DMS79 treated with DMSO at 0.1 percent for 48 hours (cell line): ENCODE measurements at places on chromosomes 5 and 9.

GRCh38 chr5:177458912-177459350 lies 12.3 kb downstream of the PRR7 start:
- no peak for DNase-seq

DNA sequence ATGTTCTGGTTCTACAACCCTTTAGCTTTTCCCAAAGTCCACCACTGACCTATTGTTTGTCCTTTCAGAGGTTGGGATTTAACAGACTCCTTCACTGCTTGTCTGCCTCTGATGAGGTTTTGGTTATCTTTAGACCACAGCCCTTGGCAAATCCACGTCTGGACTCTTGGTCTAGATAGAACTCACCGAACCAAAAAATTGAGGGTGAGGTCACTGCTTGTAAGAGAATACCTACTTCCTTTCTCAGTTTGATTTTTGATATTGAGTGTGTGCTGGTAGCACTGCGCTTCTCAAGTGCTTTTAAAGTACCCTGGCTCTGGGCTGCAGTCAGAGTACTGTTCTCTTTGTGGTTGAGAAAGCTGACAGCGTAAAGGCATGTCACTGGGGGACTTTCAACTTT lies 61.7 kb downstream of the JMY start:
- peak; percentile 69 for DNase-seq

DNA sequence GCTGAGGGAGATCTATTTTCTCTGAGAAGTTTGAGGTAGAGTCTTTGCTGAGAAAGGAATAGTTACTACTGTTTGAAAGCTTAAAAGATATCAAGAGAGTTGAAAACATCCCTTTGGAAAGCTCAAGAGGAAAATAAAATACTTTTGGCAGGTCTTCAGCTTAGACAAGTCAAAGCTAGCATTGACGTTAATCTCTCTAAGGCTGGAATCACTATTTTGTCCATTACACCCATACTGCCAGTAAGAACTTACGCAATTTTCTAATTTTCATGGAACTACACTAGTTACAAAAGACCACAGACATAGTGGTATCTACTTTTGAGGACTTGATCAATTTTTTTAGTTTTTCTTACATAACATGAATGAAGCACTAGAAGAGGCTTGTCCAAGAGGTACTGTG lies 494.9 kb downstream of the PSAT1 start:
- no peak for DNase-seq

GRCh38 chr5:149735066-149735465 lies 5.0 kb downstream of the PPARGC1B start:
- no peak for DNase-seq

GRCh38 chr5:149641000-149641576 lies 59.8 kb downstream of the ARHGEF37 start:
- DNase-seq: no peak

- peak; percentile 27 for DNase-seq
These were observed 112.2 kb downstream of the RPS23 start for GRCh38 chr5:82165740-82166530.

DNA sequence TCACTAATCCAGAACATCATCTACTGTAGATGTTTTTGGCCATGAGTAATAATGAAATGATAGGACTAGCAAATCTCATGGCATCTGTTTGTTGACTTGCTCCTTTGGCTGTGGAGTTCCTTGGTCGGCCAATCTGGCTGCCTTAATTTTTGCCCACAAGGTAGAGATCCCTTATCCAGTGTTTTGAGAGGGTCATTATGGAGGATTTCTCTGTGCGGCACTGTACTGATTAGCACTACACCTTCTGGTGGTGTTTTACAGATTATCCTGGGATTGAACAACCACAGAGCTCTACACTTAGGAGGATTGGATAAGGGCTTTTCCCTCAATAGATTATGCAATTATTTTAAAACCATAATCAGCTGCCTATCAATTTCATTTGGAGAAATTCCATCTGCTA lies 3.2 kb upstream of the ENHO start:
- no peak for DNase-seq

- no peak for DNase-seq
These were observed 3.4 kb downstream of the KLHL9 start for GRCh38 chr9:21331676-21332402.

DNA sequence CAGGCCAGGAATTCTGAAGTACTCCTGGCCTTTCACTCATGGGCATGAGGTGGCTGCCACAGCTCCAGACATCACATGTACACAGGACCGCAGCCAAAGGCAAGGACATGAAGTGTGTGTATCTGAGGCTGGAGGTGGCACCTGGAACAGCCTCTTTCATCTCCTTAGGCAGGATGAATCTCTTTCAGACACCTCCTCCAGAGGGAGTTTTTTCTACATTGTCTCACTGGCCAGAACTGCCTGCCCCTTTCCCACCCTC lies 142.8 kb downstream of the BARX1 start:
- no peak for DNase-seq

DNA sequence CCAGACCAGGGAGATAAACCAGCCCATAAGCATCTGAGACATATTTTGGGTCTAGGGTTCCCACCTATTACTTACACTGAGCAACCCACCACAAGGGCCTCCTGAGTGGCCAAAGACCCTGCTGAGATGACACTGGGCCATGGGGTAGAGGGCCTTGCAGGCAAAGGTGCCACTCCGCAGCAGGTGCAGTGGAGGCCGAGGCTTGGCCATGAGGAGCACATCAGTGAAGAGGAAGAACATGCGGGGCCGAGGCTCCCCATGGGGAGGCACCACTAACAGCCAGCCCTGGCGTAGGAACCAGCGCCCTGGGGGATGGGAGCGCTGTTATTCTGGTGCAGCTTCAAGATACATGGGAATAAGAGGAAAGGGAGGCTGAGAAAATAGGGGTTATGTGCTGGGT lies 2.6 kb downstream of the ARHGEF39 start:
- DNase-seq: no peak

DNA sequence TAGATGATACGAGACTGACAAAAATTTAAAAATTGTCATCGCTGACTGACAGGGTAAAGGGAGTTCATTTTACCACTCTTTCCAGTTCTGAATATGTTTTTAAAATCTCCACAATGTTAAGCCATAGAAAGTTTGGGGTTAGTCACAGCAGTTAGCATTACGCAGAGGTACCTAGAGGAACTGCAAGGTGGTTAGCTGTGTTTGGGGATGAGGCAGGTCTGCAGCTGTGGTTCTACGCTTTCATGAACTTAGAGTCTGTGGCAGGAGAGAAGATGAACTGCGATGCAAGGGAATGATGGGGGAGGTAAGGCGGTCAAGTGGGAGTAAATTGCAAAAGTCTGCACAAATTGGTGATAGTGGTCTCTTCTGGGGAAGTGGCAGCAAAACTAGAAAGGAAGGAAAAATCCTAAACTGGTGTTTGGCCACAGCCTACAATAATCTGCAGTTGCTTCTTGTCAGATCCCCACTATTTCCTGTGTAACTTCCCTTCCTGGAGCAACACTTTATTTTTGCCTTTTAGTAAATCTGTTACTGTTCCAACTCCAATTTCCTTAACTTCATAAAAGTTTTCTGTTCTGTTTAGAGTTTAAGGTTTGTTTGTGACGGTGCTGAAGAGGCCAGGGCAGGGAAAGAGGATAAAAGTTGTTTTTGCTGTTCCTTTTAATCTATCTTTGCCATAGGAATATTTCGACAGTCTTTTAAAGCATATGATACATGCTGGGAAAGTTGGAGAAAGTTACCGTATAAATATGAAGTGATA lies 38.6 kb upstream of the SNX2 start:
- DNase-seq: no peak

DNA sequence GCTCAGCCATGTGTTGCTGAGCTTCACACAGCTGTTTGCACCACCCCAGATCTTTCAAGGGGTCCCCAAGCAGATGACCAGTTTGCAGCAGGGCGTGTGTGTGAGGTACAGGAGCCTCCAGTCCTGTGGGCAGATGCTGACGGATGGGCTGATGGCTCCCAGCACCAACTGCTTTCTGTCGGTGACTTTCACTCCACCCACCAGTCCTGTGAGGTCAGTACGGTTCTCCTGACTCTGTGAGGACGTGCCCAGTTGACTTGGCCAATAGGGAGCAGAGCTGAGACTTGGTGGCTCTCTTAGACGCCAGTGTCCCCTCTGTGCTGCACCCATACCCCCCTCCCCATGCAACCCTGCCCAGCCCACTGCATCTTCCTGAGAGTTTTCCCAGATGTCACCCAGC lies 19.7 kb downstream of the COL5A1 start:
- DNase-seq: no peak

DNA sequence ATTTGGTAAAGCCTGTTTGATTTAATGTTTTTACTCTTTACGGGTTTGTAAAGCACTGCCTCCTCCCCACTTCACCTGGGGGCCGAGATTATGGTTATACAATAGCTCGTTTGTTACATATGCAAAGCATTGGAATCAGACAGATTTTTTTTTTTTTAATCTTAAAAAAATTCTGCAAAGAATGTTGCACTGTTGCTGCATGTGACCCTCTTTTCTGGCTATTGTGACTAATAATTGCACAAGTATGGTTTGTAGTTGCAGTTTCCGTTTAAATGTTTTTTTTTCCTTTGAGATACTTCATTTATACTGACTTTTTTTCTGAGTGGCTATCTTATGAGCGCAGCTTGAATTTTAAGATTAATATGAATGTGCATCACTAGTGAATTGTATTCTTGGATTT lies 165.3 kb downstream of the KDM4C start:
- no peak for DNase-seq

DNA sequence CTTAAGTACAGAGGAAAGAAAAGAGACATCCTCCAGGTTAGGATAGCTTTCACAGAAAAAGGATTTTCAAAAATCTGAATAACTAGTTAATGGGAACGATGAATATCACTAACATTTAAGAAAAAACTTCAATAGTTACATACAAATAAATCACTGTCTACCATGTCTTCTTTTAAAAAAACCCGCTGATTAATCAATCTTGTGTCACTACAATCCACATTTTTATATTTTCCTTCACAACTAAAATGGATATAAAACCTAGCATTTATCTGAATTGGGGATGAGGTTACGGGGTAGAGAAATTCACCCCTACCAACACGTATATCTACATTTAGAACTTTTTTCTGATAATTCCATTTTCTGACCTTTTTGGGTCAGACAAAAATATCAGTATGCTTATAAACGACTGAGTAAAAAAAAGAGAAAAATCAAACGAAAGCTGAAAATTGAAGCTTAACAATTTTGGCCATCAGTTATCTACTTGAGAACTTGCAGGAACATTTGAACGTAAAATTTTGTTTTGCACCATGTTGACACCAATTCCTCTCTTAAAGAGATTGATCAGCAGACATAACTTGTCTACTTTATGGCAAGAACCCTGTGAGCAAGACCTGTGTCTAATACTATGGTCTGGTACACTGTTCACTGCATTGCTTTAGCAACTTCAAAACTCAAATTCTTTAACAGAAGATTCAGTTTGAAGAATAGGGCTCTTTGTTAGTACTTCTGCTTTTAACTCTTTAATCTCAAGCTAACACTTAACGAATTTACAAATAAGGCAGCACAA lies 4.8 kb downstream of the NR3C1 start:
- DNase-seq: no peak

- no peak for DNase-seq
These were observed 3.8 kb downstream of the ZNF622 start for GRCh38 chr5:16461782-16462181.

GRCh38 chr5:107470295-107470582 lies 200.5 kb downstream of the EFNA5 start:
- DNase-seq: no peak

DNA sequence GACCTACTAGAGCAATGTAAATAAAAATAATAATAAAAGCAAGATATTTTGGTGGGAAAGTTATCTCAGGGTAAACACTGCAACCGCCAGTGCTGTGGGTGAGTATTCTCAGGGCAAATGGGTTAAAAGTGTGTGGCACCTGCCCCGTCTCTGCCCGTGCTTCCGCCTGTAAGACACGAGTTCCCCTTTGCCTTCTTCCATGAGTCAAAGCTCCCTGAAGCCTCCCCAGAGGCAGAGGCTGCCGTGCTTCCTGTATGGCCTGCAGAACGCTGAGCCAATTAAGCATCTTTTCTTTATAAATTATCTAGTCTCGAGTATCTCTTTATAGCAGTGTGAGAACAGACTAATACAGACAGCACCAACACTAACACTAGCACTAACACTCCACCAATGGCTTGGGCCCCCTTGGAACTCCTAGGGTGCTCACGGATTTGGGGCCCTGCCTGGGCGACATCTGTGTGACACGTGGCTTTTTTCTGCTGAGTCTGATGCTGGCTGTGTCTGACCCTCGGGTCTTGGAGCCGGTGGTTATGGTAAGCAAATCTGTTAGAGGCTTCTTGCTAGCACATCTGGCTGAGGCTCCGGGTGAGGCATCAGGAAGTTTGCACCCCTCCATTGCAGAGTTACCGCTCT lies 10.6 kb downstream of the PLEKHG4B start:
- DNase-seq: no peak

- no peak for DNase-seq
These were observed at the start of gene CYLC2 for GRCh38 chr9:102995033-102995432. Gene CYLC2, plus strand, starts transcription at chr9:102995333. Its CDS starts 48 bp downstream, at chr9:102995381.

DNA sequence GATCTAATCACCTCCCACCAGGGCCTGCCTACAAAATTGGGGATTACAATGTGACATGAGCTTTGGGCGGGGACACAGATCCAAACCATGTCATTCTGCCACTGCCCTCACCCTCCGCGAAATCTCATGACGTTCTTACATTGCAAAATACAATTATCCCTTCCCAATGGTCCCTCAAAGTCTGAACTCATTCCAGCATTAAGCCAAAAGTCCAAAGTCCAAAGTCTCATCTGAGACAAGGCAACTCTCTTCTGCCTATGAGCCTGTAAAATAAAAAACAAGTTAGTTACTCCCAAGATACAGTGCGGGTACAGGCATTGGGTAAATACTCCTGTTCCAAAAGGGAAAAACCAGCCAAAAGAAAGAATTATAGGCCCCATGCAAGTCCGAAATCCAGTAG lies 14.6 kb upstream of the PCDHAC2 start:
- no peak for DNase-seq

DNA sequence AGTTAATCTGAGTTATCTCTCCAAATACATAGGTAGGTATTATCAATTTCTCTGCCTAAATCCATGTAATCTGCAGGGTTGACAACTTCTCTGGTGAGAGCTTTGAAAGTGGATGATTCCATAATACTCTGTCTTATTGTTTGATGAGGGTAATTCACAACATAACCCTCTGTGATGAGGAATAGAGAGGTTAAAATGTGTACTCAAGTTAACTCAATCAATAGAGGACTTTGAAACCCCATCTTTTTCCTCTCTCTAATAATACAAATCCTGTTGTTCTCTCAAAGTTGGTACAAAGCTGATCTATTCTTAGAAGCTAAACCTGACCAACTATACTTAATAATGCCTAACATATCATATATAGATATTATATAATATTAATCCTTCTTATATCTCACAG lies 100.1 kb downstream of the PLPPR1 start:
- DNase-seq: no peak

DNA sequence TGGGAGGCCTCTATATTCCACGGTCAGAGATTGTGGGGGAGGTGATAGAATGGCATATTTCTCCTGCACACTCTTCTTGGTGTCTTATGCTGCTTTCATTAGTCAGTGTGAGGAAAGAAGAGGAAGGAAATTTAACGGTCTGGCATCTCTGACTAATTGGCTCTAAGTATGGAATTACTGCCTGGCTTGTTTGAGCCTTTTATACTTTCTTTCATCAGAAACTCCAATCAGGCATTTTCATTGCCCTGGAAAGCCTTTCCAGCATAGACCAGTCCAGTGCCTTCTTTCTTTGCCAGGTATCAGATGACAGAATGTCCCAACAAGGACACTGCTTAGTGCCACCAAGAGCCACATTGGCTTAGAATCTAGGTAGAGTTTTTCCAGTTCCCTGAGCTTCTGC lies 30.2 kb downstream of the CYSTM1 start:
- no peak for DNase-seq
